ENCODE measurements at places on chromosomes 1 and 21.

- DNase-seq = no peak
Observed at GRCh38 chr1:32757213-32757895, 54.8 kb upstream of the SYNC start.

DNA sequence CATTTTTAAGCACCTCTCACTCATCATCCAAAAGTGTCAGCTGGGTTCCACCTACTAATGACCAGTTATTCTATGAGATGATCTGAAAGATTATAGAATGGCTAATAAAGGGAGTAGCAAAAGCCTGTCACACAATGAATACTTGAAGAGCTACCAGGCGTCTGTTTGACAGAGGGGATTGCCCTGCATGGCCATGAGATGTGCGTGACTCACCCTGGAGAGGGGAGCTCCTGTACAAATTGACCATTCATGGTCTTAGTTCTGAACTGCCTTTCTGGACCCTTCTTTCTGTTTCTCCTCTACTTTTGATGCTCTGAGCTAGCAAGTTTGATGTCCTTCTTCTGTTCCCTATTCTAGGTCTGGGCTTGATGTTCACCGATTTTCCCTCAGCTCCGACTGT lies 85.2 kb upstream of the ABCD3 start:
- peak; percentile 81 for DNase-seq

DNA sequence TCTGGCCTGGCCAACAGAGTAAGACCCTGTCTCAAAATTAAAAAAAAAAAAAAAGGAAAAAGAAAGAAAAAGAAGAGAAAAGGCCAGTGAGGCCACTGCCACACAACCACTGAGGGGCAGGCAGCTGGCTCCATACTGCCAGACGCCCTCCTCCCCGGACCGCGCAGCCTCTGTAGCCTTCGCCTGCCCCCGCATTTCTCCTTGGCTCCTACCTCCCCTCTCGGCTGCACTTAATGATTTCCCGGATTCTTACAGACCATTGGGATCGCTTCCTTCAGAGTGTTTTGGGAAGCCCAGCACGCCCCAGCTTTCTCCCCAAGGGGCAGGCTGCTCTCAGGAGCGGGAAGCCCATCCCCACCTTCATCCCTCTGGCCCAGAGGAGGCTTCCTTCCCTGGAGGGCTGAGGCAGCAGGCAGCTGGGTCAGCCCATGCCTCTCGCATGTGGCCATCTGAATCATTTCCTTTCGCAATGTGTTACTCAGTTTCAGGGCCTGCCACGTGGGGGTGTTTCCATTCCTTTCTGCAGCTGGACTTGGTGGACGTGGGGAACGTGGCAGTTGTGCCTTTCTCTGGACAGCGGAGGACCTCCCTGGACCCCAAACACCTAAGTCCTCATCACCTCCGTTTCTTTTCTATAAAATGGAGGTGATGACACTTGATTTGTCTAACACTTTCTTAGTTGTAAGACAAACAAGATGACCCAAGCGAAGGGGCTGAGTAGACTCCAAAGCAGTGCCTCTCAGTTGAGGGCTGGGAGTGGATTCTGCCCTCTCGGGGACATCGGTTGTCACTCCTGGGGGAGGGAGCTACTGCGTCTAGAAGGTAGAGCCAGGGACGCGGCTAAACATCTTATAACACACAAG lies 2.3 kb downstream of the SLC2A5 start:
- DNase-seq = no peak

GRCh38 chr1:52674497-52675384 lies 23.4 kb downstream of the COA7 start:
- peak; percentile 73 for DNase-seq

- no peak for DNase-seq
Observed at GRCh38 chr1:50181027-50181663, 72.4 kb downstream of the ELAVL4 start.

All from lung microvascular endothelial cell (primary cell).